AG20443 (cell line): ENCODE measurements at places on chromosomes 12 and 14.
A peak's percentile ranks its signal among the peaks of the same experiment; 100 is the strongest.

DNA sequence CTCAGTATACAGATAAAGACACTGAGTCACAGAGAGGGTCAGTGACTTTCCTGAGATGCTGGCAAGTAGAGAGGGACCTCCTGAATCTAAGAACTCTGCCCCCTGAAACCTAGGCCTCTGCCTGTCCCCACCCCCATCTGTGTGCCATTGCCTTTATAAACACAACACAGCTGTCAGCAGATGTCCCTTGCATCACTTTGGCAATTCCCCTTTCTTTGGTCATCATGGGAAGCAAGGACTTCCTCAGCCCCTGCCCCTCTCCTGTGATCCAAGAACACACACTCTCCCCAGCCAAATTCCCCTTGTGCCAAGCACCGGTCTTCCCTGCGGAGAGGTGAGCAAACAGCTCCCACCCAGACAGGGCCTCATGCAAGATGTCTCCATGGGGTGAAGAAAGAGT is 8.3 kb downstream of the TSPAN11 start:
- no peak for DNase-seq

DNA sequence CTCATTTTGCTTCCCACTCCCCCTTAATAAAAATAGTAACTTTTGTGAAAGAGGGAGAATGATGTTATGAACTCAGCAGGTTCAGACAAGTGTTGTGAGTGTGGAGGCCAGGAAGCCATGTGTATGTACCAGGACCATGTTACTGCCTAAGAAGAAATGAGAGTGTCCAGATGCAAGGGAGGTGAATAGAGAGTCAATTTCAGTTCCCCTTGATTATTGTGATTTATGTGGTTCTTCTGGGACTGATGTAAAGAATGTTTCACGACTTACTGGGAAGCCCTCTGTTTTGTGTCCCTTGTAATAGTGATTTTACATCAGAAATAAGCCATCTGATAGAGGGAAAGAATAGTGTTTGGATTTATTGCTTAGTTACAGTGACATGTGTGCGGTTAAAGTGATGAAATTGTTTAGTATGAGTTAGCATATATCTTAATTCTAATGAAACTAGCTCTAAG is 32.5 kb downstream of the FBXO34 start:
- no peak for DNase-seq

DNA sequence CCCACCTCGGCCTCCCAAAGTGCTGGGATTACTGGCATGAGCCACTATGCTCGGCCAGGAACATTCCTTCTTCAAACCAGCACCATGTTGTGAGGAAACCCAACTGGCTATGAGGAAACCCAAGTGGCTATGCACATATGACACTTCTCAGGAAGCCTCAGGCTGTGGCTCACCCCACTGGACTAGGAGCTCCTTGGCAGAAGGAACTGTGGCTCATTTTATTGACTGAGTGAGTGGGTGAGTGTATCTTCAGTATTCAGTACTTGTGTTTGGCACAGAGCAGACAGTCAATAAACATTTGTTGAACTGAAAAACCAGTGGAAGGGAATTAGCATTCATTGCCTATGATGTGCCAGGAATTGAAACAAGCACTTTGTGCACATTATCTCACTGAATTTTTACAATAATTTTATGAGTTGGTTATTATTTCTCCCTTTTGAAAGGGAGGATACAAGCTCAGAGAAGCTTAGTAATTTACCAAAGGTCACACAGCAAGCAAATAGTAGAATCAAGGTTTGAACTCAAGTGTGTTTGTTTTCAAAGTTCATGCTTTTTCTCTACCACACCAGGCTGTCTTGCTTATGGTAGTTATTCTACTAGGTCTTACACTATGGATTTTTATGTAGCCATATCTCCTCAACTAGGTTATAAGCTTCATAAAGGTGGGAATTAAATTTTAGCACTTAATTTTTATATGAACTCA is 121.6 kb downstream of the VEZT start:
- DNase-seq = no peak

DNA sequence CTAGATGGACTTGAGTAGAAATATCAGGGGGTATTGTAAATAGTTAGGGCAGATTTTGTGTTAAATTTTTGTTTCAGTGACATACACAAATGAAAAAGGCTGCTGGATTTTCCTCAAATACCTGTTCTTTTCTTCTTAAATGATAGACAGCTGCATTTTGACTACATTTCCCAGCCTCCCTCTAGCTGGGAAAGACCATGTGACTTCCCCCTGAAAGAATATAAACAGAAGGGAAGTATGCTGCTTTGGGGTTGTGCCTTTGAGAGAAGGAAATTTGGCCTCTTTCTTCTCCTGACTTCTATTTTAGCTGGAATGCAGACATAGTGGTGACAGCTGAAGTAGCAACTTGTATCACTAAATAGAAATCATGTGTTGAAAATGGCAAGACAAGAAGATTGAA is 476.1 kb upstream of the SYT1 start:
- no peak for DNase-seq

- no peak for DNase-seq
Observed at GRCh38 chr12:105329926-105330282, 587 bp upstream of the C12orf75 start.

GRCh38 chr12:41634091-41634490 is 446.0 kb downstream of the PDZRN4 start:
- no peak for DNase-seq

DNA sequence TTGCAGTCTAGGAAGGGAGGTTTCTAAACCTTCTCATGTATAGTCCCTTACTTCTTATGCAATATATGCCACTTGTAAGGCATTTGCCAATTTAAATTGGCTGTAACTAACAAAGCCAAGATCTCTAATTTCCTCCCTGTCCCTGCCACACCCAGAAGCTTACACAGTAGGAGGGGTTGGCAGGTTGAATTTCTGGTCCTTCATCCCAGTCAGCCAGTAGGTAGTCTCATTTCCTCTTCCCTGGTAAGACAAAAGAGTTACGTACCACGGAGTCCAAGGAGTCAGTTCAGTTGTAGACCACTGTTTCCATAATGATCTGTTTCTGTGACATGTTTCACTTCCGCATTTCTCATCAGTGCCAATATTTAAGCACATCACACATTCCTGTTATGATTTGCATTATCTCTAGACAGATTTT is 47.0 kb upstream of the PLBD1 start:
- DNase-seq = no peak

DNA sequence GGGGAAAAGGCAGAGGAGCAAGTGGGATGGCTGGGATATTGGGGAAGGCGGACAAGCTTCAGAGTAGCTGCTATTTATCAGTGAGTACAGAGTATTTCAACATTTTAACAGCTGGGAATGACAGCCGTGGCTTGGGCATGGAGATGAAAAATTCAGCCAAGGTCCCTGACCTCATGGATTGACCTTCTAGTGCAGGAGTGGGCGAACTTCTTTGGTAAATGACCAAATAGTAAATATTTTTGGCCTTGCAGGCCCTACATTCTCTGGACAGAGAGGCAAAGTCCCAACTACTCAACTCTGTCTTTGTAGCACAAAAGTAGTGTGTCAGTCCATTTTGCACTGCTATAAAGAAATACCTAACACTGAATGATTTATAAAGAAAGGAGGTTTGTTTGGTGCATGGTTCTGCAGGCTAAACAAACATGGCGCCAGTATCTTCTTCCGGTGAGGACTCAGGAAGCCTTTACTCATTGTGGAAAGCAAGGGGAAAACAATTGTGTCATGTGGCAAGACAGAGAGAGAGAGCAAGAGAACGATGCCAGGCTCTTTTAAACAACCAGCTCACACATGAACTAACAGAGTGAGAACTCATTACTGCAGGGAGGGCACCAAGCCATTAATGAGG is 33.6 kb downstream of the TMEM233 start:
- no peak for DNase-seq

DNA sequence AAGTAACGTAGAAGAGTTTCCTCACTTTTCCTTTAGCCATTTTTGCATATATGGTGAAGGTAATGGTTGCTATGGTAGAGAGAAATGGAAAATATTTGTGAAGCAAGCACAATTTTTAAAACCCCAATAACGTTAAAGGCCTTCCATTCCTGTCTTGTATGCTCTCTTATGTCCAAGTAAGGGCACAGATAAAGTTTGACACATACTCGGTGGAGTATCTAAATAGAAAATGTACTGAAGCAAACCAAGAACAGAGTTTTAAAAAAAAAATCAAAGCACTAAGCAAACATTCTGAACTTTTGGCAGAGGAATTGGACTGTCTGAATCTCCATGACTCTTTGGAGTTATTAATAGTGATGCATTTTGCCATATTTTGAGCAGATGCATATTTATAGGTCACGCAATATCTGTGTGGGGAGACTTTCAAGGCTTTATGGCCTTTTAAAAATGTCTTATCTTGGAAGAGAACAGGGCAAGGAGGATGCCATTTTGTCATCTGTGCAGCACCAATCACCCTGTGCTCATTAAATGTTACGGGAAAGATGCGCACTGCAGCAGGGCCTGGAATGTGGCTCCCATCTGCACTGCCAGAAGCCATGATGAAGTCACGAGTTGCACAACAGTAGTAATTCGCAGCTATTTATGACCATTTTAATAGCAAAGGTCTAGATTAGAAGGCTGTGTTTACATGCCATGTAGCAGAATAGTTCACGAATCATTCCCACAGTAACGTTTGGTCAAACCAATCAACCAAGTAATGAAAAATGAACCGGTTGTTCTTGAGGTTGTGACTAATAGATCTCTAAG is 23.3 kb upstream of the AMIGO2 start:
- peak; percentile 89 for DNase-seq

GRCh38 chr12:126108247-126108646 is 1043.0 kb downstream of the AACS start:
- no peak for DNase-seq

DNA sequence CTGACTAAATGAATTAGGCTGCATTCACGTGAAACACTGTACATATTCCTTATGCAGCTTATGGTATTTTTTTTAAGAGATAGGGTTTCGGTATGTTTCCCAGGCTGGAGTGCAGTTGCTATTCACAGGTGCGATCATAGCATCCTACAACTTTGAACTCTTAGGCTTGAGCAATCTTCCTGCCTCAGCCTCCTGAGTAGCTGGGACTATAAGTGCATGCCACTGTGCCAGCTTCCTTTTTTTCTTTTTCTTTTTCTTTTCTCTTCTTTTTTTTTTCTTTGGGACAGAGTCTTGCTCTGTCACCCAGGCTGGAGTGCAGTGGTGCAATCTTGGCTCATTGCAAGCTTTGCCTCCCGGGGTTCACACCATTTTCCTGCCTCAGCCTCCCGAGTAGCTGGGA is 35.8 kb upstream of the SPPL3 start:
- DNase-seq = no peak

- peak; percentile 78 for DNase-seq
Observed at GRCh38 chr12:106288494-106289195, 13.9 kb upstream of the TCP11L2 start.

- peak; percentile 86 for DNase-seq
Observed at GRCh38 chr14:23094666-23095195, at the start of gene ACIN1. Gene ACIN1 (minus strand): TSS chr14:23095136. CDS start chr14:23095112, 24 bp downstream.

DNA sequence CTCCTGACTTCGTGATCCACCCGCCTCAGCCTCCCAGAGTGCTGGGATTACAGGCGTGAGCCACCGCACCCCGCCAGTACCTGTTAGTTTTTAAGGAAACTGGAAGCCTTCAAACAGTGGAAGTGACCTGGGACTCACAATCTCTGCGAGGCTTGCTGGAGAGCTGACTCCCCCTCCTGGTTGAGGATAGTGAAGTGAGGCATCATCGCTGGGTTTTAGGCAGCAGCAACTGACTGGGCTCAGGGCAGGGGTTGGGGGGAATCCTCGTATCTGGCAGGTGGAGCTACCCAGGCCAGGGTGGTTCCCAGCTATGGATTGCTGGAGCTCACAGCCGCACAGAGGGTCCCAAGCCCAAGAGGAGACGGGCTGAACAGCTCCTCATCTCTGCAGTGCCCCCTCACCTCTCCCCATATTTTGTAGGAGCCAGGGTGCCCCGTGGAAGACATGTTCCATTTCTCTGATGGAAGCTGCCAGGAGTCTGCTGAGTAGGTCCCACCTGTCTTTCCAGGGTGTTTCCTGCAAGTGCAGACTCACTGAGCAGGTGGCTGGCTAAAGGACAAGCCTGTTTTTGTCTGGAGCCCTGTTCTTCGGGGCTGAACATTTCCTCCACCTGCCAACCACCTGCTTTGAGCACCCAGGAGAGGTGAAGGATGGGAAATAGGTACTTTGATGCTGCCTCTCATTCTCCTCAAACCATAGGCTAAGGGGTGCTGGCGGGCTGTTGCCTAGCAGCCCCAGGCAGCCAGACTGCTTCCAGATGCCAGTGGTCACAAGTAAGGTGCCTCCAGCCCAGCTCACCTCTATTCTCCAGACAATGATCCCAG is 3.1 kb downstream of the AVIL start:
- no peak for DNase-seq

- DNase-seq = no peak
Observed at GRCh38 chr14:91350813-91351511, 66.7 kb downstream of the CCDC88C start.

DNA sequence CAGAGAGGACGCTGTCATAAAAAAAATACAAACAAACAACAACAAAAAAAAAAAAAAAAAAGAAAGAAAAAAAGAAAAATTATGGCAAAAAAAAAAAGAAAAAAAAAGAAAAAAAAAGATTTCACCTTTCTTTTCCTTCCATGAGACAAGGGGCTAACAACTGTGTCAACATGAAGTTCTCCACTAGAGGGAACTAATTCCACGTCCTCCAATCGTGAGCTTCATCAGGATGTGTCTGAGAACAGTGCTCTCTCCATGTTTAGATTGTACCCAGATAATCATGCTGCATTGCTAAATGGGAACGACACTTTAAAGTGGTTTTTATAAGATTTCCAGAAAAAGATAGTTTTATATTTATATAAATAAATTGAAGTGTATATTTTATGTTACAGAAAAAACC is 96.2 kb upstream of the PTPRB start:
- peak; percentile 78 for DNase-seq

GRCh38 chr12:15151161-15152091 is 69.8 kb downstream of the RERG start:
- DNase-seq = no peak

DNA sequence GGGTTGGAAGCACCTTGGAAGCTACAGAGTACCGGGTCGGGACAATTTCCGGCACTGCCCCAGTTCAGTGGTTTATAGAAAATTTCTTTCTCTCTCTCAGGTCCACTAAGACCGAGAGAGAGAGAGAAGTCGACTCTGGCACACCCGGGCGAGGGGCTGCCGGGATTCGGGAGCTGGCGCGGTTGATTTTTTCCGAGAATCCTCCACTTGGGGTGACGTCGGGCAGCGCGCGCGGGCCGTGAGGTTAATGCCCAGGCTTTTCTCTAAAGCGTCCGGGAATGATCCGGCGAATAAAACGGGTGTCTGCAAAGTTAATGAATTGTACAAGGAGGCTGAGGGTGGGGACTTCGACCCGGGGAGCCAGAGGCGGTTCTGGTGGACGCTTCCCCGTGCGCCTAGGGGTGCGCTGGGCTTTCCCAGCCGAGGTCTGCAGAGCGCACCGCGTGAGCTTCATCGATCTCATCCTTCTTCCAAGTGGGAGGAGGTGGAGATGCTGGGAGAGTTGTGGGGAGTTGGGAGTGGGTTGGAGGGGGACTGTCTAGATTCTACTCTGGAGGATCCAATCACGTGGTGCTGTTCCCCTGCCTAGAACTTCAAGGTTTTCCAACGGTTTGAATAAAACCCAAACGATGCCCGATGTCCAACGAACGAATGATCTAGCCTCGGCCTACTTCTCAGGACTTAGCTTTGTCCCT is 51.9 kb upstream of the TBX3 start:
- DNase-seq = no peak
